SHP77 treated with DMSO at 0.1 percent for 48 hours (cell line): ENCODE measurements at places on chromosomes 3 and 15.

DNA sequence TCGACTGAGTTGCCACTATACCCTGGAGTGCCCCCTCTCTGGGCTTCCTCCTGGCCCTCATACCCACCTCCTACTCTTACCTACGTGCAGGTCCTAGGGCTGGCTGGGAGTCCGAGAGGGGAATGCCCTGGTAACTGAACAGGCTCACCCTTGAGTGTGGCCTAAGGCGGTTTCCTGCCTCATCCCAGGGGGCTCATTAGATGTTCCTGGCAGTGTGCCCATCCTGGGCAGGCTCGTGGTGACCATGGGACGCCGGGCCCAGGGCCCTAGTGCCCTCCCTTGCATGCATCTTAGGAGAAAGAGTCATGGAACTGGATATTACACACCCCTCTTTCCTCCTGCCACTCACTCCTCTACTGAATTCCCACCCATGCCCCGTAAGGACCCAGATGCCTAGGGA, 2.8 kb downstream of the SEMA4B start:
- no peak for DNase-seq

- DNase-seq = no peak
These were observed 13.2 kb upstream of the PIK3R4 start for GRCh38 chr3:130759692-130760338.

DNA sequence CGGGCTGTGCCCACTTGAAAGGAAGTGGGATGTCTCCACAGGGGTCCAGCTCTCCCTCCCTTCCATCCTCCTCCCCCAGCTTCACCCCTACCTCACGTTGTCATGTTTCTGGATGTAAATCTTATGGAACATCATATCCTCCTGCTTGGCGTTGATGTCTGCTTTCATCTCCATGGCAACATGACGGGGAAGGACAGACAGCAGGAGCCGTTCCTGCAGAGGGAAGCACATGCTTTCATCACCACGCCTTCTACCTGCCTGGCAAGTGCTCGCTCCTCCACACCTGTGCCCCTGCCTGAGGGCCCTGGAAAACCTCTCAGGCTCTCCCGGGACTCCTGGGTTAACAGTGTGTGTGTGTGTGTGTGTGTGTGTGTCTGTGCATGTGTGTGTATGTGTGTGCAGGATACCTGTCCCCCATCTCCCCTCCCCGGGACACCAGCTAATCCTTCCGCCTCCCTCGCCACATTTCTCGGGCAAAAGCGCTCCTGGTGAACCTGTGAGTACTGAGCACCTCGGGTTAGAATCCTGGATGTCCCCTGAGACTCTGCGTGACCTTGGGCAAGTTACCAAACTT, 101.1 kb downstream of the ADCY5 start:
- no peak for DNase-seq

- DNase-seq = no peak
These were observed 110.3 kb upstream of the TMC3 start for GRCh38 chr15:81484086-81484955.

- no peak for DNase-seq
These were observed 15.4 kb upstream of the VPS8 start for GRCh38 chr3:184796551-184796950.

DNA sequence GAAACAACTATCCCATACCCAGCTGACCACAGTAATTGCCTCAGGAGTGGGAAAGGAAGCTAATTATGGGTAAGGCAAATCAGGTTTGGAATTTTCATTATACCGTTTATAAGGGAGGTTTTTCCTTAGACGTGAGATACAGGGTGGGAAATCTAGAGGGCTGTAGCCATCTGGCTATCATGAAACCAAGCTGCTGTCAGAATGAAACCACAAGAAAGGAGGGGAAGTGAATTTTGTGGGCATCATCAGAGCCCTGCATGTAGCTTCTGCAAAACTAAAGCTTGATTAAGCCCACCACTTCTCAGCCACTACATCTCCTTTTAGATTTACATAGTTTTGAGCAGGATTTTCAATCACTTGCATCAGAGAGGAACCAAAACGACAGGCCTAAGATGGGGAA, 893.5 kb downstream of the TUSC7 start:
- no peak for DNase-seq

GRCh38 chr15:61106889-61107288, 122.2 kb downstream of the RORA start:
- no peak for DNase-seq

GRCh38 chr15:95138604-95139270, 907.4 kb downstream of the MCTP2 start:
- DNase-seq = no peak

DNA sequence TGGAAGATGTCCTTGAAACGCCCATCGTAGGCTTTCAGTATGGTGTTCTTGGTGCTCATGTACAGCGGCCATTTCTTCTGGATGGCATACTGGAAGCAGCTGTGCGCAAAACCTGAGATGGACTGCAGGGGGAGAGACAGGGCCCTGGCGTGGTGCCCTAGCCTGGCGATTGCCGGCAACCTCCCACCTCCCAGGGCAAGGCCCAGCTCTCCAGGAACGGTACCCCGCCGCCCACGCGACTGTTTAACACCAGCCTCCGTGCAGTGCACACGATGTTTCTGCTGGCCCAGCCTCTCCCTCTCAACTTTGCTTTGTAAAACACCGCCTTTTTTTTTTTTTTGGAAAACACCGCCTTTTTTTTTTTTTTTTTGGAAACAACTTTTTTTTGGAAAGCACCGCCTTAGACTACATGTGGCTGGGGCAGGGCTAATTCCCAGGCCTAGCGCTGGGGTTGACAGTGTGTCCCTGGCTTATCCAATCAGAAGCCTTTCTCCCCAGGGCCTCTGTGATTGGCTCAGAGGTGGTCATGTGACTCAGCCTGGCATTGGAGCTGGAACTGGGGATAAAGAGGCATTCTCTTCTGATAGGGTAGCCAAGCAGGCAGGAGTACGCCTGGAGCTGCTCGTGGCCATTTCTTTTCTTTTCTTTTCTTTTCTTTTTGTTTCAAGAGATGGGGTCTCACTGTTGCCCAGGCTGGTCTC, 14.7 kb downstream of the IDH2 start:
- no peak for DNase-seq

DNA sequence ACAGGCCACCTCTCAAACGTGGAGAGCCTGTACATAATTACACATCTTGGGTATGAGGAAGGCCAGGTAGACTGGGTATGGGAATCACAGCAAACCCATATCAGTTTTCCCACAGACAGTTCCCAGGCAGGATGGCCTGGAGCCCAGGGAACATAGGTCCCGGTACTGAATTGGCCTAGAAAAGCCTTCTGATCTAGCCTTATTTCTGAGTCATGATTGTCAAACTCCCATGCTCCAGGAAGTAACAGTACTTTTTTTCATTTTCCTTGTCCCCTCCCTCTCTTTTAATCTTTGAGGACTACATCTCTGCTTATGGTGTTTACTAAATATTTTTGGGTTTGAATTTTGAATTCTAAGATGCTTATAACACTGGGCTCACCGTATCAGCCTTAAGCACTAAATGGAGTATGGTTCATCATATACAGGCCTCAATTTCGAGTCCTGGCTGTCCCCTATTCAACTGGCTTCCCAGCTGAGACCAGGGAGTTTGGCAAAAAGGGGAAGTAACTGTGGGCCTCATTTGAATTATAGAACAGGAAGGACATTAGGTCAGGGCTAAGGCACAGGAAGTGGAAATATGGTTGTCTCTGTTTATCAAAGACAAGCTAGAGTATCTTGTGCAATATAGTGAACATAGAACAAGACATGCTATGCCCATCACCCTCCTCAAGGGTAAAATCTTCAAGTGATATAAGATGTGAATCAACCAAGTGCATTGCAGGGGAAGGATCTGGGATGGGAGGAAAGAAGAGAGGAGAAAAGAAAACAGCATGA, 494.6 kb downstream of the NTRK3 start:
- DNase-seq = no peak

GRCh38 chr15:88900309-88900981, 5.1 kb upstream of the HAPLN3 start:
- DNase-seq = no peak

- DNase-seq = no peak
These were observed 341.7 kb downstream of the CLSTN2 start for GRCh38 chr3:140276703-140277102.

- DNase-seq = no peak
These were observed 143.2 kb downstream of the DNAJB8 start for GRCh38 chr3:128323206-128324081.

DNA sequence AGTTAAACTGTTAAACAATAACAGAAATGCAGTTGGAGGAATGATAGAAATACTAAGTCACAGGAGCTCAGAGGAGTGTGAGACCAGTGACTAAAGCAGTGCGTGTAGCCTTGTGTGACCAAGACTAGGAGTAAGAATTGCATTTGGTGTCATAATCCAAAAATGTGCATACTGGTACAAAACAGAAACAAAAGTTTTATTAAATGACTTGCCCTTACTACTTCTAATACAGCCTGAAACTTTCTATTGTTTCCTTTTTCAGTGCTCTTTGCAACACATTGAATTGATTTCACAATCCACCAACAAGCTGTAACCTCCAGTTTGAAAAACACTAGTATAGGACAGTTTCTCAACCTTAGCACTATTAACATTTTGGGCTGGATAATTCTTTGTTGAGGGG, 17.1 kb downstream of the SNX1 start:
- DNase-seq = no peak

GRCh38 chr3:47716656-47717055, 65.0 kb downstream of the SMARCC1 start:
- no peak for DNase-seq

DNA sequence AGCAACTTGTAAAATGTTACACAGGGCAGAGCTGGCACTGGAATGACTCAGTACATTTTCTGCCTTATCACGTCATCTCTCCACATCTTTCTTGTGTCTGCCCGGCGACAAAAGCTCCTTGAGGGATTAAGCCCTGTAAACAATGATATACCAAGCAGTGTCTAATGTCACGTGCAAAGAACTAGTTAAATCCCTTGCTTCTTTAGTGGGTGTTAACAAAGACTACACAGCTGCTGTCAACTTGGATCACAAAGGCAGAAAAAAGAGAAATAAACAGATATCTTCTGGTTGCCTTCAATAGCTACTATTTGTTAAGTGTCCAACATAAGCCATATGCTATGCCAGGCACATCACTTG, 48.1 kb upstream of the FRMD4B start:
- no peak for DNase-seq
